NCI-H1105 (cell line): ENCODE measurements at places on chromosomes 1 and 21.

GRCh38 chr21:14995695-14996490 is 68.9 kb downstream of the NRIP1 start:
- no peak for DNase-seq

- no peak for DNase-seq
These were observed 33.0 kb upstream of the IVNS1ABP start for GRCh38 chr1:185350027-185350442.

- DNase-seq: no peak
These were observed 57.7 kb upstream of the COA6 start for GRCh38 chr1:234315588-234315987.

- DNase-seq: no peak
These were observed 8.7 kb downstream of the PRRC2C start for GRCh38 chr1:171494076-171494475.

DNA sequence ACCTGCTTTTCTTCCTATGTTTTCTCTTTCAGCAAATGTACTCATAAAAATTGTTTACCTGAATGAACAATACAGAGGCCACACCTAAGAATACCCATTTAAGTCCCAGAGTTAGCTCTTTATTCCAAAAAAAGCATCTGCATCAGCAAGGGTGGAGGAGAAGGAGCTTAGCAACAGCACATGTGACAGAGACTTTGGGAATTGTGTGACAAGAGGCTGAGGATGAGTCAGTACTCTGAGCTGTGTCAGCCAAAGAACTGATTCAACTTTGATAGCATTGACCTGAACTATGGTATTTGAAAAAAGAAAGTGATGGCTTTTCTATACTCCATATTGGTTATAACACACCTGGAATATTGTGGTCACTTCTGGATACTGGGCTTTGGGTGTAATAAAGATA is 162.7 kb downstream of the ZNF648 start:
- DNase-seq: no peak

GRCh38 chr1:108082001-108082400 is 117.0 kb upstream of the VAV3 start:
- DNase-seq: no peak

DNA sequence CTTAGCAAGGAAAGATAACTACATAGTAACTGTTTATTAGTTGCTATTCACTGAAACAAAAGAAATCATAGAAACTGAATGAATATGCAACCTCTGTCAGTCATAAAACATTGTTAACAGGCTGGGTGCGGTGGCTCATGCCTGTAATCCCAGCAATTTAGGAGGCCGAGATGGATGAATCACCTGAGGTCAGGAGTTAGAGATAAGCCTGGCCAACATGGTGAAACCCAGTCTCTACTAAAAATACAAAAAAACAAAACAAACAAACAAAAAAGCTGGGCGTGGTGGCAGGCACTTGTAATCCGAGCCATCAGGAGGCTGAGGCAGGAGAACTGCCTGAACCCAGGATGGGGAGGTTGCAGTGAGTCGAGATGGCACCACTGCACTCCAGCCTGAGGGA is 44.1 kb downstream of the CRB1 start:
- DNase-seq: no peak

DNA sequence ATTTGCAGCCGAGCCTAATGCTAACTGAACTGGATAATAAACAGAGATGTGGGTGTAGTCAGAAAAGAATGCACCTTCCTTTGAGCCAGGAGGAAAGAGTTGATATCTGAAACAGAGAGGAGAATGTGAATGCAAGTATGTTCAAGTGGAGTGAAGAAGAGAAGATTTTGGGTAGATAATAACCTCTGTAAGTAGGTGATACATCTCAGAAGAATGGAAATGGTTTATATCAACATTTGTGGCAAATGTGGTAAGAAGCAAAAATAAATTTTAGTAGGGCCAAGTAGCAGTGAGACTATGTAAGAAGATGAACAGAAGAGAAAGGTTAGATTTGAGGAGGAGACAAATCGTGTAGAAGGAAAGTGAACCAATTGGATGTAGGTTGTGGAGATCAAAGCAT is 1.7 kb upstream of the DNTTIP2 start:
- DNase-seq: no peak

GRCh38 chr1:159882527-159882862 is 17.5 kb downstream of the CFAP45 start:
- no peak for DNase-seq

- no peak for DNase-seq
These were observed 24.5 kb downstream of the SPATA45 start for GRCh38 chr1:212822956-212823355.

DNA sequence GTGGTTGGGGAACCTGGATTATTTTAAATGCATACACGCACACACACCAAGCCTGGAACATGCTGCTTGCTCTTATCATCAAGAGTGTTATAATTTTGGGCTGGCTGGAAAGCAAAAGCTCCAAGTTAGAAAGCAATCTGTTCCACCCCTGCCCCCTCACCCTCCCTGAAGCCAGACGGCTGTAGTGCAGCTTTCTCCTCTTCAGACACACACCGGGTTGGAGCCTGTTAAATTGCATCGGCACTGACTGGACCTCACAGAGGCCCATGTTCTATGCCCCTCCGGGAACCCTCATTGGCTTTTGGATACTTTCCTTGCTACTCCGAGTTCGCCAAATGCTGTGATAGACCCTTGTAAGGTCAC is 90.6 kb upstream of the KCNJ15 start:
- DNase-seq: no peak

DNA sequence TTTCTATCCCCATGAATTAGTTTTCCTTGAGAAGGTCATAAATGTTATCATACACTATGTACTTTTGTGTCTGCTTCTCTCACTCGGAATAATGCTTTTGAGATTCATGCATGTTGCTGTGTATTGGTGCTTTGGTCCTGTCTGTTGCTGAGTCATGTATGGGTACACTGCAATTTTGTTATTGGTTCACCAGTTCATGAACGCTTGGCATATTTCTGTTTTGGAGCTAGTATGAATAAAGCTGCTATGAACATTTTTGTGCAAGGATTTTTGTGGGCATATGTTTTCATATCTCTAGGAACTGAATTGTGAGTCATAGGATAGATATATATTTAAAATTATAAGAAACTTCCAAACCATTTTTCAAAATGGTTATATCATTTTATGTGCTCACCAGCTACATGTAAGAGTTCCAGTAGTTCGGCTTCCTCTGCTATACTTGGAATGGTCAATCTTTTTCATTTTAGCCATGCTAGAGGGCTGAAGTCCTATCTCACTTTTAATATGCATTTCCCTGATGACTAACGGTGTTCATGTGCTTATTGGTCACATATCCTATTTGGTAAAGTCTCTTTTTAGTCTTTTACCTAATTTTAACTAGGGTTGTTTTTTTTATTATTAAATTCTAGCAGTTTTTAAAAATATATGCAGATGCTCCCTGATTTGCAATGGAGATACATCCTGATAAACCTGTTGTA is 38.2 kb downstream of the ETS2 start:
- no peak for DNase-seq

DNA sequence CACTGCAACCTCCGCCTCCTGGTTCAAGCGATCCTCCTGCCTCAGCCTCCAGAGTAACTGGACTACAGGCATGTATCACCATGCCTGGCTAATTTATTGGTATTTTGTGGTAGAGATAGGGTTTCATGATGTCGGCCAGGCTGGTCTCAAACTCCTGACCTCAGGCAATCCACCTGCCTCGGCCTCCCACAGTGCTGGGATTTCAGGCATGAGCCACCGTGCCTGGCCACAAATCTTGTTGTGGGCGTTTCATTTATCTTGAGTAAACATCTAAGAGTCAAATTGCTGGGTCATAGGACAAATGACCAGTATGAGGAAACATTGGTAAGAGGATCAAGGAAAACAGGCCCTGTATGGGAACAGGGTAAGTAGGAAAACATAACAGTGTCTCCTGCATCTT is 17.9 kb downstream of the TMEM200B start:
- no peak for DNase-seq

DNA sequence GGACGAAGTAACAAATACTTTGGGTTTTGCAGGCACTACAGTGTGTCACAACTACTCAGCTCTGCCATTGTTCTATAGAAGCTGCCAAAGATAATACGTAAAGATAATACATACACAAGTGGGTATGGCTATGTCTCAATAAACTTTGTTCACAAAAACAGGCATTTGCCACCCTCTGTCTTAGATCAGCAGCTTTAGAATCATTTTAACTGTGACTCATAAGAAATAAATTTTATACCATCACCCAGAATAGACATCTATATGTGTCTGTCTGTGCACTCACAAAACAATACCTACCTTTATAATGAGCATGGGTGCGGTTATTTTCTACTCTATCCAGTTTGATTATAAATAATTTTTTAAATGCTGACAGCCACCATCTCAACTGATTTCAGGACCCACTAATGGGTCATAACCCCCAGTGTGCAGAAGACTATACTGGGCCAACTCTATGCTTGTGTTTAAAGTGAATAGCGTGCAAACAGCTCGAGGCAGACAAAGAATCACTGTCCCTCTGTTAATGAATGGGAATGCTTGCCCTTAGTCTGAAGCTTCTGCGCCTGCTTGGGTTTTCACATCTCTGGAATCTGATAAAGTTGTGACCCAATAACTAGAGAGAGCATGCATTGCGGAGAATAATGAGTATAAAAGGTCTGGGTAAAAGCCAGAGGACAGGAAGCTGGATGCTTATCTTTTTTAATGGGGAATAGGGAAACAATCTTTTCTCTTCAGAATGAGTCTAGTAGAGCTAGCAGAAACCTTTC is 216.2 kb downstream of the PLPP3 start:
- DNase-seq: no peak

- no peak for DNase-seq
These were observed 1.1 kb upstream of the DNAJC28 start for GRCh38 chr21:33492571-33492970.

DNA sequence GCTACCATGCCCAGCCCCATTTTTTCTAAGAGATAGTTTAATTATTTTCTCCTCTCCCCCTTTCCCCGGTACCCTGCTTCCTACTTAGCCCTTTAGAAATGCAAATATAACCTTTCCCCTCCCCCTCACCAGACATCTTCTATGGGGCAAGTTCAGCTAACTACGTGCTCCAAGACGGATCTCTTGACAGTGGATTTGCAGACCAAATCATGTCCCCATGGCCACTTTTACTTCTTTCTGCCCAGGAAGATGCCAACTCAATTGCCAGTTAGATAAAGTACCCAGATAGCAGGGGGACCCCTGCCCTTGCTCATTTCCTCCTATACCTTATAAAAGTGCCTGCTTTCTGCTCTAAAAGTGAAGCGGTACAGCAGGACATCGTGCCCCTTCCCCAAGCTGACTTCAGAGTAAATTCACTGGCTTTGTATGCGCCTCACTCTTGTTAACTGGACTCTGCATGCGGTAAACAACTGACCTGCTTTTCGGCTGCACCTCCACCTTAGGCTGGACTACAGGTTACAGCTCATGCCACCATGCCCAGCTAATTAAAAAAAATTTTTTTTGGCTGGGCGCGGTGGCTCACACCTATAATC is 7.4 kb downstream of the DNAJC11 start:
- no peak for DNase-seq

- no peak for DNase-seq
These were observed 2.7 kb downstream of the GRHL3 start for GRCh38 chr1:24321697-24322469.

- DNase-seq: no peak
These were observed 294.0 kb downstream of the LRRC40 start for GRCh38 chr1:69911301-69911801.

DNA sequence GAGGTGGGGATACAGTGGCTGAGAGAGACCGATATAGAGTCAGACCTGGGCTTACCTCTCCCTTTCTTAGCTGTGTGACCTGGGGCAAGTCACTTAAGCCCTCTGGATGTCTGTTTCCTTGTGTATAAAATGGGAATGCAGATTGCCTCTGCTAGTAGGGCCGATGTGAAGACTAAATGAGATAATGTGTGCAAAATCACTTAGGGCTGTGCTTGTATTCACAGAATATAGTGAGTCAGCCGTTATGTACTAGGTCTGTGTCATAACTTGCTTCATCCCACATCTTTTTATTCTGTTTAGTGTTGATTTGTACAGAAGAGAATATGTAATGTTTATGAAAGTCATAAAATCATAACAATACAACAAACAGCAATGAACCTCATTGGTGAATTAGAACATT is 56.0 kb downstream of the PTPRU start:
- DNase-seq: no peak

- no peak for DNase-seq
These were observed 4.2 kb downstream of the SPATA21 start for GRCh38 chr1:16433030-16433429.

DNA sequence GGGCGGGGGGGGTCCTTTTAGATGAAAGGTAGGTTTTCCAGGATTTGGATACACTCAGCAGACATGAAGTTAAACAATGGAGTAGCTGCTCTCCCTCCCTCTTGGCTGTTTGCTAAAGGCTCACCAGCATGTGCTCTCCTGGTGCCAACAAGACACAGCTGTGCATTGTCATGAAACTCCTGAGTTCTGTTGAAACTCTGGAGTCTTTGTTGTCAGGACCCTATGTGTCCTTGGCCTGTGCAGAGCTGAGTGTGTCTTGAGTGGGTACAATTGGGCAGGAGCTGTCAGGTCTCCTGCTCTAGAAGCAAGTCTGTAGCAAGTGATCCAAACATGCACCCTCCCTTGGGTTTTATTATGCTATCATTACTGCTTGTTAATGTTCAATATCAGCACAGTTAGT is 12.7 kb downstream of the TBX19 start:
- DNase-seq: no peak

DNA sequence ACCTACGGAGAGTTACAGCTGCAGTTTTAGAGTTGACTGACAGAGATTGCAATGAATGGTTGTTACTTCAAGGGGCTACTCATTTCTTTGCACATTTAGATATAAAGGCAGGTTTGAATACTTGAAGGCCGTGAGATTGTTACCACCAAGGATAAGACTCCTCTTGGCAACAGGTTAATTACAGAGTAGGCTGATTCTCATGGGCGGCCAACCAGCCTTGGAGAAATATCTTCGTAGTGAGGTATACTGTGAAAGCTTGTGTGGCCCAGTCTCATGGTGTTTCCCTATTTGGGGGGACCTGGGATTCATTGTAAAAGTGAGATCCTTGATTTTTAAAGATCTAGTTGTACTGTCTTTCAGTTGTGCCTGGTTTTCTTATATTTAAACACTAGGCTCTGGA is 103.2 kb upstream of the OLFM3 start:
- no peak for DNase-seq

DNA sequence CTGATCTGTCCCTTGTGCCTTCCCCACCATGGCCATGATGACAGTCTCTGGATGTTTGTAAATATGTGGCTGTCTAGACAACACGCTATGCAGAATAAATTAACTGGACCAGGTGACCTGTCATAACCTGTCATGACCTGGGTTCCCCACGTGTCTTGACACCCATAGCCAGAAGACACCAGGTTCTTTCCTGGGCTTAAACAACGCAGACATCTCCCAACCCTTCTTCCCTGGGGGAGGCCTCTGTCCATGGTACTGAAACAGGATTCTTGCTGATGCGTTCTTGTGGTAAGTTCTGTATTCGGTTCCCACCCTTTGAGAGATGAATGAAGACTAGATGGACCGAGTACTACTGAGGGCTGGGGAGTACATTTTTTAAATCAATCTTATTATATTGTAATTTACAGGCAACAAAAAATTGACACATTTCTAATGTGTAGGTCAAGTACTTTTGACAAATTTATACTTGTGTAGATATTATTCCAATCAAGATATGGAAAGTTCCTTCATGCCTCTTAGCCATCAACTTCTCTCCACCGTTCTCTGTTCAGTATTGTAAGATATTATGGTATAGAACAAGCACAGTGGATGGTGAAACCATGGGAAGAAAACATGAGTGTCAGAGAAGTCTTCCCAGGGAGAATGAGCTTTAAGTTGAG is 738.8 kb downstream of the PTPRU start:
- DNase-seq: no peak
